ENCODE measurements at places on chromosomes 7 and 10.

DNA sequence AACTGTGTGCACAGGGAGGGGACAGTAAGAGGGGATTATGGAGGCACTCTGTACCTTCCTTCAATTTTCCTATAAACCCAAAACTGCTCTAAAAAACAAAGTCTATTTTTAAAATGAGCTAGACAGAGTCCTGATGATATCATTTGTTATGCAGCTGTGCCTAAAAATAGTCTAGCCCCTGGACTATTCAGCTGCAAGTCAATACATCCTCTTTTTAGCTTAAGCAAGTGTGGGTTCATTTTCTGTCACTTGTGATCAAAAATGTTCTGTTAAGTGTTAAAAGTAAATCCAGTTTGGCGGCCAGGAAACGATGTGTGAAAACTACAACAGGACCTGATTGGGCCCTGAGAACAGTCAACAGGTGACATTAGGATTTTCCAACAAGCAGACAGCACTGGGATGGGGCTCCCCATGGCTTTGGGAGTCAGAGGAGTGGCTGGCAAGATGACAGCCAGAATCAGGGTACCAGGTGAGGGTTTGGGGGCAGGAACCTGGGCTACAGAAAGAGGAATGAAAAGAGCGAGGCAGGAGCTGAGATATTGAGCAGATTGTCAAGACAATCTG lies 33.9 kb downstream of the FAM107B start:
- DNase-seq: no peak

GRCh38 chr7:11835260-11835659 lies 3.3 kb upstream of the THSD7A start:
- no peak for DNase-seq

DNA sequence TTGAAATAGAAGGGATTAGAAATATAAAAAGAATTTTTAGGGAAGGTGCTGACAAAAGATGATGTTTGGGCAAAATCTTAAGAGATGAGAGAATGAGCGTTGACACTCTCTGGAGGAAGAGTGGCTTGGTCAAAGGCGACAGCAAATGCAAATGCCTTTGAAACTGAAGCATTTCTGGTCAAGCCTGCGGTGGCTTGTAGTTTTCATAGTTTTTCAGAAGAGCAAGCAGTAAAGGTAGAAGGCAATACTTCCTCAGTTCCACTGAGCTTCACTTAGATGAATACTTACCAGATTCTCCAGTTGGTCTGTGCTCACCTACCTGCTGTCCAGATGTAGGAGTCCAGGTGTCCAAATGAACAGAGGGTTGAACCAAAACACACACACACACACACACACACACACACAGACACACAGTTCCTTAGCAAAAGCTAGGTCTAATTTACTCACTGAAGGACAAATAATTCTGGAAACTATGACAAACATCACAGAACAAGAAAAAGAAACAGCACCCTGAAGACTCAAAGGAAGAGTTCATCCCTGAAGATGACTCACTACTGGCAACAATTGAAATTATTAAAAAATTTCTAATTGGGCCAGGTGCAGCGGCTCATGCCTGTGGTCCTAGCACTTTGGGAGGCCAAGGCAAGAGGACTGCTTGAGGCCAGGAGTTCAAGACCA lies 12.1 kb upstream of the STK17A start:
- DNase-seq: no peak

DNA sequence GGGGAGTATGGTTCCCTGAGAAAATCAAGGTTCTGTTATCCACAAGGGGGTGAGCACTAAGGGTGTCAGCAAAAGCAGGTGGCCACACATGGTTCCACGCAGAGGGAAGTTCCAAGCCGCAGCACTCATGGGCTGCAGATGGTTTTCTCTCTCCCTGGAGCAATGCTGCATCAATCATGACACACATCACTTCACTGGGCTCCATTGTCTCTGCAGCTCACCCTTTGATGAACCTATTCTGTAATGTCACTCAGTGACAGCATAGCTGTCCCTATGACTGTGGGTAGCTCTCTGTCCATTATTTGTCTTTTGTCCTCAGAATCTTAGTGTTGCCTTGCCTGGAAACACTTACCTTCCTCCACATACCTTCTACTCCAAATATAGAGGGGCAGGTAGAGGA lies 34.8 kb downstream of the LRRC18 start:
- no peak for DNase-seq

DNA sequence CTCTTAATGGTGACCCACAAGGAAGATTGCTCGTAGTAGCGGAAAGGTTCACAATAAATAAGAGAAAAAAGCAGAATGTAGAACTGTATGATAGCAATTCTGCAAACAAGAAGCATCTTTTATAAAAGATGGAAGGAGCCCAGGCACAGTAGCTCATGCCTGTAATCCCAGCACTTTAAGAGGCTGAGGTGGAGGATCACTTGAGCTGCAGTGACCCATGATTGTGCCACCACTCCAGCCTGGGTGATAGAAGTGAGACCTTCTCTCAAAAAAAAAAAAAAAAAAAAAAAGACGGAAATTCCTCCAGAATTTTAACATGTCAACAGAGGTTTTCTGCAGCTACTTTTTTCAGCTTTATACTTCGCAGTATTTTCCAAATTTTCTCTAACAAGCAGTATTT lies 13.2 kb downstream of the GATAD1 start:
- no peak for DNase-seq

DNA sequence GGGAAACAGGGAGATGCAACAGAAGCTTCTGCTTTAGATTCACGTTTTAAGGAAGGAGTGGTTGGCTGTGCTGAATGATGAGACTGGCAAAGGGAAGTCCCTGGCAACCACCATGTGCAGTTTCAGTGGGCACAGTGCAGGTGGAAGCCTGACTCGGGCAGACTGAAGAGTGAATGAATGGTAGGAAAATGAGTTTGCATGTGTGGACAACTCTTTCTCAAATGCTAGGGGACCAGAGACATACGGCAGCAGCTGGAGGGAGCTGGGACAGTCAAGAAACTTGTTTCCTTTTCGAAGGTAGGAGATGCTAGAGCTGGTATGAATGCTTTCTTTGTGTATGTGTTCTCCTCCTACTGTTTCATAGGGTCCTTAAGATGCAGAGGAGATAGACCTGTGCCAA lies 29.0 kb downstream of the PODXL start:
- DNase-seq: no peak

GRCh38 chr10:112535531-112535951 lies 88.5 kb downstream of the VTI1A start:
- no peak for DNase-seq

DNA sequence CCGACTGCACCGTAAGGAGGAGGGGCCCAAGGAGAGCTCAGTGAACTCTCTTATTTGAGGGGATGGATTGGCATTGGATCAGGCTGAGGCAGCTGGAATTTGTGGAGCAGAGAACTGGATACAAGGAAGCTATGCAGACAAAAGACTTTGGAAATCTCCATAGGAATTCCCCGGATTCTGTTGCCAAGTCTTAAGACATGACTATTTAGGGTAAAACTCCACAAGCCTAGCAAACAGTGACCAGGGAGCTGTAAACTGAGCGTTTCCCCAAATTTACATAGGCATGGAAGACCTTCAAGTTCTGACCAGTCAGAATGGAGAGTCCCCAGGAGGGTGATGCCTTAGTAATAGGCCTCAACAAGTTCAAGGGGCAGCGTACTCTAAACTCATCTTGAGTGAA lies 82.5 kb upstream of the PCBD1 start:
- DNase-seq: no peak

DNA sequence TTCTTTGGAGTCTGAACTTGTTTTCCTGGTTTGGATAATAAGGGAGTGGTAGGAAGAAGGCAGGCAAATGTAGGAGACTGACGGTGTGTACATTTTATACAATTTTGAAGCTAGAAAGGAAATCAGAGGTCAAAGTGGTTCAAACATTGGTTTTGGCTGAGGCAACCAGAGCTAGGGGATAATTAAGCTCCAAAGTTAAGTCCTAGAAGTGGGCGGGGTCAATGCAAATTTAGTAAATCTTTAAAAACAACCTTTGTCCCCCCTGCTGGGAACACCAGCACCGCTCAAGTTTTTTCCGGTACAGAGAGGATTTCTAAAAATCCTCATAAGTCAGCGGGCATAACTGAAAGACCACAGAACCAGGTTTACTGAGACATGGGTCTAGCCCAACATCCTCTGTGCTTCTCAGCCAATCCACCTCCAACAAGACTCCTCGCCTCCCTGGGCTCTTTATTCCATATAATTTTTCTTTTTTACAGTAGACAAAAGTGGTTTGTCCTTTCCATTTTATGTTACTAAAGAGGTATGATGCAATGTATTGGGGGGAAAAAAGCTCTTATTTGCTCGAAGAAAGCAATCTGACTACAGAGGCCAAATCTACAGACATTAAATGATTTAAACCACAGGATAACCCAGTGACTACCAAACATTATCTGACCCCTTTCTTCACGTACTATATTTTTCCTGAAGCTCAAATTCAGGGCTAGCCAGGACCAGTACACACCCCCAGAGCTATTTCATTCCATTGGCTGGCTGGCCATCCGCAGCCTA lies 1.6 kb downstream of the GLUD1 start:
- no peak for DNase-seq

DNA sequence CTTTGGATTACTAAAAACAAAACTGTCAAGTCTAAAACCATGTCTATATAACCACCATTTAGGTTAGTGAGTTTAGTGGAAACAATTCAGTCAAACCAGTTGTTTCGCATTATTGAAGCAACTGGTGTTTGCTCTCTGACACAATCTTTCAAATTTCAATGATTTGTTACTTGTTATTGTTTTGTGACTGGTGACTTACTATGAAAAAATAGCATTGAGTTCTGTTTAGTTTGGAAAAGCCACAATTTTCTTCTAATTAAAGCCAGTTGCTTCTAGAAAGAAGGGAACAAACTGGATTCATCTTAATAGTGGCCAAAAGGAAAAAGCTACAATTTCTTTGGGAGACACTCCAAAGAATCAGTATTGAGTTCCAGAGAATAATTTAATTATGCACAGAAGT lies 30.4 kb downstream of the LAMB4 start:
- DNase-seq: no peak

- DNase-seq: no peak
Measured at GRCh38 chr10:110436554-110437350, 61.0 kb upstream of the DUSP5 start.

DNA sequence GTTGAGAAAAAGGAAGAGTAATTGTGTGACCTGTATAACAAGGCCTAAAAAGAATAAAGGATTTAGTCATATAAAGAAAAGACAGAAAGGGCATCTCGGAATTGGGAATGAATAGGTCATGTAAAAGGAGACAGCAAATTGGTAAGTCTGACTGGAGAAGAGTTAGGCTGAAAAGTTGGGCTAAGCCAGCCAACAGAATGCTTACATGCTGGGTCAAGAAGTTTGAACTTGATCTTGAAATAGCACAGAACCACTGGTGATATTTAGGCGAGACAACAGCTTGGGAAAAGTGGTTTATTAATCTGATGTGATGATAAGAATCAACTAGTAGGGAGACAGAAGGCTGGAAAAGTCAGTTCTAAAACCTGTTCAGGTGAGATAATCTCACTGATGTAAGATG lies 4.8 kb downstream of the IDE start:
- no peak for DNase-seq

- DNase-seq: no peak
Measured at GRCh38 chr7:40996233-40996677, 706.6 kb downstream of the INHBA start.

DNA sequence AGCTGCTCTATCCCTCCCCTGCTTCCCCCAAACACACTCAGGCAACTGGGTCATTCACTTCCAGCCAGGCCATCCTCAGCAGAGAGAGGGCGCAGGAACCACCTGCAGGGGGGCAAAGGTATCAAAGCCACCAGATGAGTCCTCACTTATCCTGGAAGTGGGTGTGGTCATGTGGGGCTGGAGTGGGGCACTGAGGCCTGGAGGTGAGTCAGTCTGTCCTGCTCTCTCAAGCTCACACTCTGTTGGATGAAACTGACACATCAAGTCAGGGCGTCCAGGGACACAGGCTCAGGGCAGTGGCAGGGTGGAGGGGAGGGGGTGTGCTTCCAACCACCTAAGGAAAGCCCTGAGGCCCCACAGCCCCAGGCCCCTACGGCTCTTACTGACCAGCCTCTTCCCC lies 8.0 kb upstream of the ELFN1 start:
- no peak for DNase-seq

GRCh38 chr7:115357703-115357999 lies 435.8 kb downstream of the MDFIC start:
- no peak for DNase-seq

GRCh38 chr7:52917982-52918578 lies 117.4 kb upstream of the POM121L12 start:
- no peak for DNase-seq

DNA sequence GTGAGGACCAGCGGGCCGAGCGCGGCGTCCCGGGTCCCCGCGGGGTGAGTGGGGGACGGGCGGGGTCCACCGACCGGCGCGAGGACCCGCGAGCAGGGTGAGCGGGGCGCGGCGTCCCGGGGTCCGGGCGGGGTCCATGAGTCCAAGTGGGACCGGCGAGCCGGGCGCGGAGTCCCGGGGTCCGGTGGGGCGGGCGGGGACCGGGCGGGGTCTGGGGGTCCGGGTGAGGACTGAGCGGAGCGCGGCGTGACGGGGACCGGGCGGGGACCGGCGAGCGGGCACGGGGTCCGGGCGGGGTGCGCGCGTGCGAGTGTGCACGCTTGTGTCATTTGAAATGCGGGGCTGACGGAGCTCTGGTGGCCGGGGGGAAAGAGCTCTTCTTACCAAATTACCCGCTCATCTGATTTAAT lies 765 bp downstream of the CELF2 start:
- DNase-seq: no peak

GRCh38 chr7:130349911-130350782 lies 5.5 kb downstream of the CPA5 start:
- no peak for DNase-seq

DNA sequence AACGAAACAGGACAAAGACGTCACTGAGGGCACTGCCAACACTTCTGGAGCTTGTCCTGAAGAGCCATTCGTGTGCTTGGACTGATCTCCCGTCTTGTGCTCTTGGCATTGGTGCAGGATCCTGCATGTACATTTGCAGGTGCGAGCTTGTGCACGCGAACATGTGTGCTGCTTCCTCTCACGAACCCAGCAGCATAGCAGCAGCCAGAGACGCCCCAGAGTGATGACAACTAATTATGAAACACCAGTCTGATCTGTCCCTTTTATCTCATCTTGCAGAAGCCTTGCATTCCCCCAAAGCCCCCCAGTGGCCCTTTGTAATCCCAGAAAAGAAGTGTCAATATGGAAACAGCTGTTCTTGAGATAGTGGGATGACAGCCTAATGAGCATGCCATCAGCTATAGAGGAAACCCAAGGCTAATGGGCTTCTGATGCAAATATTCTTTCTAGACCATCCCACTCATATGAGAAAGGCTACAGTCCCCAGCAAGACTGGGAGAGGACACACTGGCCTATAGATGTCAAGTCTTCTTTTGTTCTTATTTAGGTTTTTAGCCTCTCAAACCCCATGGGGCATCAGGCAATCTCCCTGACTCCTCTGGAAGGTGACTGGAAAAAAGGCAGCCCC lies 310.6 kb downstream of the FRMD4A start:
- no peak for DNase-seq

Measured in NCI-H2107 (cell line).